ENCODE measurements at places on chromosomes 16 and 17.

- no peak for DNase-seq
Observed at GRCh38 chr16:79628988-79629387, 28.5 kb upstream of the MAF start.

GRCh38 chr17:18974407-18975149 lies 22.6 kb downstream of the SLC5A10 start:
- DNase-seq = peak; percentile 18

DNA sequence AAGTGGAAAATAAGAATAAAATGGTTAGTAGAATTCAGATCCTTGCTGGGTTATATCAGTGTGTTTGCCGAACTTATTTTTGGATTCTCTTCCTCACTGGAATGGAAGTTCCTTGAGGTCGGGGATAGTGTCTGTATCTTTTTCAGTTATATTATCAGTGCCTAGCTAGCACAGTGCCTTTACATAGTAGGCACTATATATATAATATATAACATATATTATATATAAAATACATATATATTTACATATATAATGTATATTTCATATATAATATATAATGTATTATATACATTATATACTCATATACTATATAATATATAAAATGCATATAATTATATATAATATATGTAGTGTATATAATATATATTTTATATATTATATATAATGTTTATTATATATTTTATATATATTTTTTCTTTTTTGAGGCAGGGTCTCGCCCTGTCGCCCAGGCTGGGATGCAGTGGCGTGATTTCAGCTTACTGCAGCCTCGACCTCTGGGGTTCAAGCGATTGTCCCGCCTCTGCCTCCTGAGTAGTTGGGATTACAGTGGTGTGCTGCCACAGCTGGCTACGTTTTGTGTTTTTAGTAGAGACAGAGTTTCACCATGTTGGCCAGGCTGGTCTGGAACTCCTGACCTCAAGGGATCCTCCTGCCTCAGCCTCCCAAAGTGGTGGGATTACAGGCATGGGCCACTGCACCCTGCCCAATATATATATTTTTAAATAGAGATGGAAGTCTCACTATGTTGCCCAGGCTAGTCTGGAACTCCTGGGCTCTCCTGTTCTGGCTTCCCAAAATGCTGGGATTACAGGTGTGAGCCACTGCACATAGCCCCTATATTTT lies 3.2 kb downstream of the NFATC3 start:
- no peak for DNase-seq

- no peak for DNase-seq
Observed at GRCh38 chr16:85366031-85366763, 246.9 kb upstream of the GSE1 start.

DNA sequence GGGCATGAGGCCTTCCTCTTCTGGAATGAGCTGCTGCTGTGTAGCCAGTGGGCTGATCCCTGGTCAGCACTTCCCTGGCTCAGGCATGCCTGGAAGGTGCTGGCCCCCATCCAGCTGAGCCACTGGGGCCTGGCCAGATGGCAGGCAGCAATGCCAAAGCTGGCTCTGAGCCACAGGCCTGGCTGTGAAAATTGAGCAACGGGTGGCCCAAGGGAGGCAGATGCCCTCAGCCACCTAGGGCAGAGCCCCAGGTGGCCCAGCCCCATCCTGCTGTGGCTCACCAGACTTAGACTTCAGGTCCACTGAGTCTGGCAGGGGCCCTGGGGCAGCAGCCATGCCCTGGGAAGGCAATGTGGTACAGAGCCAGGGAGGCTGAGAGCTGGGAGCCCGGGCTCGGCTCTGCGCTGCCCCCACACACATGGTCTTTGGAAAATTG lies 8.5 kb upstream of the CRHR1 start:
- no peak for DNase-seq

DNA sequence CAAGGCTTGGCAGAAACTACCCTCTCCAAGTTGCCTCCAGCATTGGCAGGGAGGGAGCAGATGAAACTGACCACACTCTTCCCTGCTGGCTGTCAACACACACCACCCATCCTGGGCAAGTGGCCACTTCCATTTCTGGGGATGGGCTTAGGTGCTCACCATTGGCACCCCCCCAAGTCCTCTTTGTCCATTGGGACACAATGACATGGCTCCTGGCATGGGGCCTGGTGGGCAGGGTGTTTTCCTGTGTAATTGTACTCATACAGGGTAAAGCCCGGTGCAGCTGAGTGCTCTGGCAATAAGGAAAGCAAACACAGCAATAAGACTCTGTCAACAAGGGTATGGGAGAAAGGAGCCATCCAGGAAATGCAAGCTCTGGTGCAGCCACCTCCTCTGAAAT lies 22.6 kb downstream of the SCNN1B start:
- DNase-seq = no peak

DNA sequence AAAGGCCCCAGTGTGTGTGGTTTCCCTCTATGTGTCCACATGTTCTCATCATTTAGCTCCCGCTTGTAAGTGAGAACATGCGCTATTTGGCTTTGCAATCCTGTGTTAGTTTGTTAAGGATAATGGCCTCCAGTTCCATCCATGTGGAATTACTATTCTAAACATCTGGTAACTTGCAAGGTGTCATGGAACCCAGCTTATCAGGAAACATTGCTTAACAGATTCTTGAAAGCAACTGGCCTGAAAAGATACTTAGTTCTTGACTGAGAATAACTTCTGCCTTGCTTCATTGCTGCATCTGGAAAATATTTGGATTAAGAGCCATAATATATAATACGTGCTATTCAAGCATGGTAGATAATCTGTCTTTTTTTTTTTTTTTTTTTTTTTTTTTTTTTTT lies 27.8 kb downstream of the PAFAH1B1 start:
- no peak for DNase-seq

DNA sequence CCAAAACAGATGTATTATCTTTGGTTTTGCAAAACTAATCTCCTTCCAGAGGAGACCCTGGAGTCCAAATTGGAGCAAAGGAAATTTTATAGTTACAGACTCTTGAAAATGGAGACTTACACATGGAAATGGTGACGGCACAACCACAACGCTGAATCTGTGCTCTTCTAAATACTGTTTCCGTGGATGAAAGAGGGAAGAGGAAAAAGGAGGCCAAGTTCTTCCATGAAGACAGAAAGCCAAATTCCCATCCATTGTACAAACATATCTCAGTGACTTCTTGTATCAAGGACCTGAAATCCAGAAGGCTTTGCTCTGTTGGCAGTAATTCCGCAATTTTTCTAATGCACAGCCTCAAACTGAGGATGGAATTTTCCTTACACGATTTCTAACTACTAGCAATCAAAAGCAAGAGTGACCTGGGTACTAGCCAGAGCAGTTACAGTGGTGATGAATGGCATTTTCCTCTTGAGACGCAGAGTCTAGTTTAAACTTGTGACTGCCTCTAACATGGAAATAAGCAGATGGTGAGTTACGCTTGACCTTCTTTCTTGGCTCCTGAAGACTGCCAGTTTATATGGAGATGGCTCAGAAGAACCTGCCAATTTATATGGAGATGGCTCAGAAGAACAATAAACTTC lies 38.5 kb downstream of the VPS53 start:
- DNase-seq = peak; percentile 52

DNA sequence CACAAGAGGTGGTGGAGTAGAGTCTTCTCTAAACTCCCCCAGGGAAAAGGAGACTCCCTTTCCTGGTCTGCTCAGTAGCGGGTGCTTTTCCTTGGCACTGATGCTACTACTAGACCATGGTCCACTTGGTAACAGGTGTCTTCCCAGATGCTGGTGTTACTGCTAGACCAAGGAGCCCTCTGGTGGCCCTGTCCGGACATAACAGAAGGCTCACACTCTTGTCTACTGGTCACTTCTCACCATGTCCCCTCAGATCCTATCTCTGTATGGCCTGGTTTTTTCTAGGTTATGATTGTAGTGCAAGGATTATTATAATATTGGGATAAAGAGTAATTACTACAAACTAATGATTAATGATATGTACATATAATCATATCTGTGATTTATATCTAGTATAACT lies 49.7 kb upstream of the ARL4D start:
- DNase-seq = no peak

DNA sequence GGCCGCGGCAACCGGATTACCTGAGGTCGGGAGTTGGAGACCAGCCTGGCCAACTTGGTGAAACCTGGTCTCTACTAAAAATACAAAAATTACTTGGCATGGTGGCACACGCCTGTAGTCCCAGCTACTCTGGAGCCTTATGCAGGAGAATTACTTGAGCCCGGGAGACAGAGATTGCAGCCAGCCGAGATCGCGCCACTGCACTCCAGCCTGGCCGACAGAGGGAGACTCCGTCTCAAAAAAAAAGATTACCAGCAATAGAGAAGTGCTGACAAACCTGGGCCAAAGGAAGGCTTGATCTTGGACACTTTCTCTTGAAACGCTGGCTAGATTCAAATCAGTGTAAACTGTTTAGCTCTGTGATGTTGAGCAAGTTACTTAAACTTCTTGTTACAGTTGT lies 4.3 kb downstream of the MT1H start:
- DNase-seq = peak; percentile 33

GRCh38 chr17:20234276-20234675 lies 225.1 kb downstream of the SPECC1 start:
- DNase-seq = no peak

GRCh38 chr17:58513965-58514769 lies at the start of gene MTMR4:
TSS of gene MTMR4 (minus strand) at chr17:58514638. CDS start at chr17:58514407, 231 bp downstream.
- peak; percentile 64 for DNase-seq

- DNase-seq = peak; percentile 61
Observed at GRCh38 chr16:56851671-56852400, 13.2 kb upstream of the SLC12A3 start.

Measured in iris pigment epithelial cell (primary cell).